Brain microvascular endothelial cell (primary cell): ENCODE measurements at places on chromosomes 13 and 19.
A peak's percentile ranks its signal among the peaks of the same experiment; 100 is the strongest.

GRCh38 chr19:15866636-15867035, 31.2 kb downstream of the CYP4F2 start:
- no peak for DNase-seq

DNA sequence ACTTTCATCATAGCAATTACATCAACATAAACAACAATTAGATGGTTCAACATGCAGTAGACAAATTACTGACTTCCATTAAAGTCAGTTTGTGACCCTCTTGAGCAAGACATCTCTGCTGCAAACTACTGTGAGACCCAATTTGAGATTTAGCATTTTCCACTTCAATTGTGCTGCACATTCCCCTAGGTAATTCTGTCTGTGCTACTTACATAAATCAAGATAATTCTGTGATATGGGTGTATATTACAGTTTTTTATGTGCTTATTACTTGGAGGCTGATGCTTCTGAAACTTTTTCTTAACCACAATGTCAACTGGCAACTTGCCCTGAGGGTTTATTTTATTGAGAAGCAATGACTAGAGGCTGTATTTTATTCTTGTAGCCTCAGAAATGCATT, 1714.4 kb downstream of the OLFM4 start:
- DNase-seq = no peak

DNA sequence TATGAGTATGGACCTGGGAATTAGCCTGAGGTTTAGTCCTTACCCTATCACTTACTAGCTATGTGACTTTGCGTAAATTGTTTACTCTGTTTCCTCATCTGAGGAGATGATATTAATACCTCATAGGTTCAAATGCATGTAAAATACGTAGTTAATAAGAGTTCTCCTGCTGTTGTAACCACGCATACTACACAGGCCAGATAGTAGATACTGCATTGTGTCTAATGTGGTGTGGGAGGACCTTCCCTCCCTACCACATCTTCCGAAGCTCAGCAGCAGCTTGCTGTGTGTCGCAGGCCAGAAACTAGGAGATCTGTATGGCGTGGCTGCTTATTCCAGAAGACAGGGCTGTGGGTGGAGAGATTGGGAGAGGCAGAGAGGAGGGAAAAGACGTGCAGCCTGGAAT, 23.0 kb downstream of the GTF2F2 start:
- no peak for DNase-seq

DNA sequence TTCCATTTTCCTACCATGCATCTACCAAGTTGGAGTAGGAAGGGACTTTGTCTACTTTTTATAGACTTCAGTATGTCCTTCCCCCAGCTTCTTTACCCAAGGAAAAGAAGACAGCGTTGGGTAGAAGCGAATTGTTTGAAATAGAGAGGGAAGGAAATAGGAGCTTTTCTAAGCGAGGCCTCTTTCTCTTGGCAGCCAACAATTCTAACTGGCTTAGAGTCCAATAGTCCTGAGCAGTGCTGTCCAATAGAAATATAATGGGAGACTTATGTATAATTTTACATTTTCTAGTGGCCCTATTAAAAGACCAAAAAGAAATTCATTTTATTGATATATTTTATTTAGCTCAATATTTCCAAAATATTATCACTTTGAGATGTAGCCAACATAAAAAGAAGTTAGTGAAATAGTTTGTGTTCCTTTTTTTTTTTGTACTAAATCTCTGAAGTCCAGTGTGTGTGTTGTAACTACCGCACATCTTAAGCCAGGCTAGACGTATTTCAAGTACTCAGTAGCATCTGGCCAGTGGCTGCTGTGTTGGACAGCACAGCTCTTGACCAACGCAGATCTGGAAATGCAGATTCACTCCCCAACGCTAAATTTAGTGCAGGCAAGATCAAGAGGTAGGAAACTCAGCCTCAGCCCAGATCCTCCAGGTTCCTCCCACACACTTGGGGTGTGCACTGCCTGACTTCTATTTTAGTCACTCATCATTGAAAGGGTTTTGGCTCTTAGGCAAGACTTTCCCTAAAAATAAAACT, 179.2 kb downstream of the SHISA2 start:
- DNase-seq = no peak

DNA sequence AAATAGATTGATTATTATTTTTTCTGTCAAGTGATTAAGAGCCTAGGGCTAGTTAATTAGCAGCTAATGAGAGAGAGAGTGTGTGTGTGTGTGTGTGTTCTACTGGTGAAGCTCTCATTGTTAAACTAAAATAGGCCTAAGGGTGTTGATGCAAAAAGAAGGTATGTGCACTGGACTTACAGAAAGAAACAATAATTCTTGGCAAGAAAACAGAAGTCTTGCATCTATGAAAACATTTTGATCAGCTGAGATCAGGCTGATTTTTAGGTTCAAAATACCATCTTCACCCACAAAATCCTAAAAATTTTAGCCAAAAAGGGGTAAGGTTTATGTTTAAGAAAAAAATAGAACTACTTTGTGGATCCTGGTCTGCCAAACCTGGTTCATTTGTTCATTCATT, 106.5 kb downstream of the POSTN start:
- no peak for DNase-seq

DNA sequence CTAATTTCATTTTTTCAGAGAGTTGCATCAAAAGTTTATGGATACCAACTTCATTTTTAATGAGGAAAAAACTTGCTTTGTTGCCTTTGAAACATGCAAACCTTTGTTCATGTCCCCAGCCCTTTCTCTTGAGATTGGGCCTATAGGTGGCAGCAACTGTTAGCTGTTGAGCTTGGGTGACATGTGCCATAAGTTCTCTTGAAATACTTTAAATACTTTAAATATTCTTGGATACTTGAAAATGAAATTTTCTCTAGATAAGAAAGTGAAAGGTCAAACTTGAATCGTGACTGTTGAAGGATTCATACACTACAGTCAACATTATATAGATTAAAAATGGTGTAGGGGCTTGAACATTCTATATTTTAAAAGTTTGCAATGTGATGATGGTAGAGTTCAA, 294.9 kb downstream of the NDFIP2 start:
- peak; percentile 77 for DNase-seq

GRCh38 chr19:29467824-29468401, 57.9 kb upstream of the VSTM2B start:
- DNase-seq = no peak

GRCh38 chr19:56223481-56223880, 21.4 kb downstream of the ZSCAN5C start:
- DNase-seq = no peak

- no peak for DNase-seq
These were observed 3.9 kb downstream of the FFAR1 start for GRCh38 chr19:35351411-35352176.

DNA sequence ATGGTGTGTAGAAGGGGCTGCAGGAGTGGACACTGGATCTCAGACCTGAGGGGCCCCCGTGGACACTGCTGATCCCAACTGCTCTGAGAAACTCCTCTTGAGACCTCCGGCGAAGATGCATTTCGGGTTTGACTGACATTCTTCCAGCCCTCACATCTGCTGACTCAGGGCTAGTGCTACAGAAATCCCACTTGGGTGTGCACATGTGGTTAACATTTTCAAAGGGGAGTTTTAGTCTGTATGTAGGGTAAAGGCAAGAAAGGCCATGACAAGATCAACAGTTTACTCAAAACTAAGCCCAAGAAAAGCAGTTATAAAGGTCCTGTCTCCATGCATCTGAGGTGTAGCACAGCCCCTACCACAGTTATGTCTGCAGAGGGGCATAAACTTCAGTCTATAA, 31.2 kb downstream of the DLEU7 start:
- DNase-seq = no peak

DNA sequence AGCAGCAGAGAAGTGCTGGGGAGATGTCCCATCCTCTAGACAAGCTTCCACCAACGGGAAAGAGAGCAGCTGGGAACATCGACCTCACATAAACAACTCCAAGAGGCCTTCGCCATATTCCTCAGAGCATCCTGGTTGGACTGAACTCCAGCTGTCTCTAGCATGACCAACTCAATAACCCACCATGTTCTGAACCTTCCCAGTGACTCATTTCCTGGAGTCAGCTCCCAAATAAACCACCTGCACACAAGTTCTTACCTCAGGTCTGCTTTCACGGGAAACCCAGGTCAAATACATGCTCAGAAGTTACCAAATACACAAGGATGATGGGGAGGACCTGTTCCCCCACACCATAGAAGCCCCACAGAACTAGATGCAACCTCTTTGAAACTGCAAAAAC, 878.5 kb downstream of the UQCRFS1 start:
- DNase-seq = no peak

- no peak for DNase-seq
These were observed 66.2 kb downstream of the RUBCNL start for GRCh38 chr13:46320821-46321220.

DNA sequence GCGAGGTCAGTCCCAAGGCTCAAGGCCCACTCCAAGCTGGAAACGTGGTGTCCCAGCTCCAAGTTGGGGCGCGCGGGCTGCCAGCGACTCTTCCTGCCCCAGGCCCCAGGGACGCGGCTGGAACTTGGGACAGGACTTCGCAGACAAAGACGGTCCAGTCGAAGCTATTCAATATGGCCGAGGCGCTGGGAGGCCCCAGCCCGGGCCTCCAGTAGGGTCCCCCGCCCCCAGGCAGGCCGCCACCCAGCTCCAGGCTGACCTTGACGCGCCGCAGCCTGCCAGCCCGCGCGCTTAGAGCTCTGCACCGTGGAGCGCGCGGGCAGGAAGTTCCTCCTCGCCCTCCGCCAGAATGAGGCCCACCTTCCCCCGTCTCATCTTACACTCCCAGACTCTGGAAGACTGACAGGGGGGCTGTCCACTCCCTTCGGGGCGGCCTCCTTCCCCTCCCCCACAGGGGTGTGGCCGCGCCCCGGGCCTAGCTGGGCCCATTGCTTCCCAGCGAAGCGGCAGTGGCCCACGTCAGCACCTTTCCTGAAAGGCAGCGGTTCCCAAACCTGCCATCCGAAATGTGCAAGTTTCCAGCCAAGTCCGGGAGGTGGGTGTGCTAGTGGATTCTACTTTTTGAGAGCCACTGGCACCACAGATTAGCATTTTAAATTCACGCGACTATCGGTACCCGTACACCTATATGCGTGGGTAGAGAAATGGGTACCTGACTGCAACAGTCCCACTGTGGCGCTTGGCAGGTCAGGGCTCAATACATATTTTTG, at the start of gene CCDC8:
Gene CCDC8 (minus strand): TSS at position 303 of the 770 bp plus-strand sequence. CDS start 754 bp downstream, outside the sequence.
- peak; percentile 81 for DNase-seq

GRCh38 chr19:33823341-33823740, 26.7 kb downstream of the KCTD15 start:
- DNase-seq = no peak

- peak; percentile 41 for DNase-seq
These were observed 1.3 kb upstream of the CEACAM6 start for GRCh38 chr19:41753936-41754529.

- DNase-seq = no peak
These were observed 26.0 kb downstream of the WTIP start for GRCh38 chr19:34507414-34508067.

- peak; percentile 46 for DNase-seq
These were observed 58.8 kb upstream of the C1QTNF9B start for GRCh38 chr13:23956106-23956505.

- DNase-seq = no peak
These were observed 12.9 kb upstream of the RPS15 start for GRCh38 chr19:1425102-1425837.

- no peak for DNase-seq
These were observed 32.9 kb downstream of the WASF3 start for GRCh38 chr13:26590379-26590778.

DNA sequence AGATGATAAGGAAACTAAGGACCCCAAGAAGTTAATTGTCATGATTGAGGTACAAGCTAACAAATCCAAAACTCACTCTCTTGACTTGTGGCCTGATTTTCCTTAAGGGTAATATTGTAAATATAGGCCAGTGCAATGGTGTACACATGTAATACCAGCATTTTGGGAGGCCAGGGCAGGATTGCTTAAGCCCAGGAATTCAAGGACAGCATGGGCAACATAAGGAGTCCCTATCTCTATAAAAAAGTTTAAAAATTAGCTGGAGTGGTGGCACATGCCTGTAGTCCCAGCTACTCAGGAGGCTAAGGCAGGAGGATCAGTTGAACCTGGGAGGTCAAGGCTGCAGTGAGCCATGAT, 28.7 kb upstream of the GARRE1 start:
- DNase-seq = no peak

GRCh38 chr19:15331419-15332310, 674 bp downstream of the BRD4 start:
- no peak for DNase-seq

DNA sequence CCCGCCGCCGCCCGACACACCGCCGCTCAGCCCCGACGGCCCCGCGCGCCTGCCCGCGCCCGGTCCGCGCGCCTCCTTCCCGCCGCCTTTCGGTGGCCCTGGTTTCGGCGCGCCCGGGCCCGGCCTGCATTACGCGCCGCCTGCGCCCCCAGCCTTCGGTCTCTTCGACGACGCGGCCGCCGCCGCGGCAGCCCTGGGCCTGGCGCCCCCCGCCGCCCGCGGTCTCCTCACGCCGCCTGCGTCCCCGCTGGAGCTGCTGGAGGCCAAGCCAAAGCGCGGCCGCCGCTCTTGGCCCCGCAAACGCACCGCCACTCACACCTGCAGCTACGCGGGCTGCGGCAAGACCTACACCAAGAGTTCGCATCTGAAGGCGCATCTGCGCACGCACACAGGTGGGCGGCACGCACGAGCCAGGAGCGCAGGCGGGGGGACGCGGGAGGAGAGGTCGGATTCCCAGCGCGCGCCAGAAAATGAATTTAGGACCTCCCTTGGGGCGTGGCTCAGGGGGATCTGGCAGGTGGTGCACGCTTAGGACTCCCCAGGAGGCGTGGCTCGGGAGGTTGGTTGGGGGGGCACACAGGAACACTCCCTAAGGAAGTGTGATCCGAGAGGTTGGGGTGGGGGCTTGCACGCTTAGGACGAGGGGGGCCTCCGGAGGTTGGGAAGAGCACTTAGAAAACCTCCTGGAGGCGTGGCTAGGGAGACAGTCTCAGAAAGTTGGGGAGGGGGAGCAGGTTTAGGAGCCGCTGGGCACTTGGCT, 1.2 kb downstream of the KLF2 start:
- DNase-seq = no peak

- no peak for DNase-seq
These were observed 25.2 kb downstream of the KCTD15 start for GRCh38 chr19:33821871-33822270.

GRCh38 chr13:72165276-72165675, 298.3 kb upstream of the DACH1 start:
- DNase-seq = no peak

GRCh38 chr13:65857942-65858565, 1372.1 kb downstream of the PCDH9 start:
- DNase-seq = no peak

DNA sequence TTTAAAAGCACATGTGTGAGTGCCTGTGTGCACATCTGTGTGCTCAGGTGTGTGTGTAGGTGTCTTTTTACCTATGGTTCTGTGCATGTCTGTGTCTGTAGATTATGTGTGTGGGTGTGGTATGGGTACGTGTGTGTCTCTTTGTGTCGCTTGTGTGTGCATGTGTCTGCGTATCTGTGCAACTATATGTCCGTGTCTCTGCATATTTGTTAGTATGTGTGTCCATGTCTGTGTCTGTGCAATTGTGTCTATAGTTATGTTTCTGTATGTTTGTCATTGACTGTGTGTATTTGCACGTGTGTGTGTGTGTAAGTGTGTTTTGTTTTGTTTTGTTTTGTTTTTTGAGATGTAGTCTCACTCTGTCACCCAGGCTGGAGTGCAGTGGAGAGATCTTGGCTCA, 7.3 kb upstream of the KCTD15 start:
- DNase-seq = no peak
